ENCODE measurements at places on chromosomes 6 and 20.

GRCh38 chr20:10910535-10911178 is 236.9 kb upstream of the JAG1 start:
- no peak for DNase-seq

- no peak for DNase-seq
These were observed 144.4 kb upstream of the MAN1A1 start for GRCh38 chr6:119493980-119494379.

DNA sequence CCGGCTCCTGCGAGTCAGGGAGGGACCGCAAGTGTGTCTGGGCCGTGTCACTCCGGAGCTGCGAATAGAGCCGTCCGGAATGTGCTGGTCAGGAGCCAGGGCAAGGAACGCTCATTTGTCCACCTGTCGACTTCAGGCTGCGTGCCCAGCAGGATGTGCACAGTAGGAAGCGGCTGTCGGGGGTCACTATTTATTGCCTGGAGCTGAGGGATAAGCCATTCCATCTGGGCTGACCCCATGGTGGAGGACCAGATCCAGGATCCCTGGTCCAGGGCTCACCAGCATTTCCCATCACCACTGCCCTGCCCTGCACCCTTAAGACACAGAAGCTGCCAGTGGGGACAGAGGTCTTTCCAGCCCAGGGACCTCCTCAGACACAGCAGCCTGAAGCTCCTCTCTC is 14.7 kb downstream of the NTSR1 start:
- DNase-seq, result no peak

DNA sequence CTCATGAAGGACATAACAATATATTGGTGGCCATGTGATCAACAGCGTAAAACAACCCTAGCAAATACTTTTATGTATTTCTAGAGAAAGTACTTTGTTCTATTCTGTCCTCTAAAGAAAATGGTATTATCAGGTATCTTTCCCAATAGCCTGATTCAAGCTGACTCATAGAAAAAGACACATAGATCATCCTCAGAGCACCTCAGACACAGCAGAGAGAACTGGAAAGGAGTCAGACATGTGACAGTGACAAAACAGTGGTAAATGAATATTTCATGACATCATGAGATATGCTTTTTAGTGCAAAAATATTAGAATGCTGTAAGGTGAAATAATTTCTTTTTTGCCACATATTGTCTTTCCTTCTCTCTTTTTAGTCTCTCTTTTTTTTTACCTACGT is 1355.0 kb upstream of the MAP3K7 start:
- no peak for DNase-seq

DNA sequence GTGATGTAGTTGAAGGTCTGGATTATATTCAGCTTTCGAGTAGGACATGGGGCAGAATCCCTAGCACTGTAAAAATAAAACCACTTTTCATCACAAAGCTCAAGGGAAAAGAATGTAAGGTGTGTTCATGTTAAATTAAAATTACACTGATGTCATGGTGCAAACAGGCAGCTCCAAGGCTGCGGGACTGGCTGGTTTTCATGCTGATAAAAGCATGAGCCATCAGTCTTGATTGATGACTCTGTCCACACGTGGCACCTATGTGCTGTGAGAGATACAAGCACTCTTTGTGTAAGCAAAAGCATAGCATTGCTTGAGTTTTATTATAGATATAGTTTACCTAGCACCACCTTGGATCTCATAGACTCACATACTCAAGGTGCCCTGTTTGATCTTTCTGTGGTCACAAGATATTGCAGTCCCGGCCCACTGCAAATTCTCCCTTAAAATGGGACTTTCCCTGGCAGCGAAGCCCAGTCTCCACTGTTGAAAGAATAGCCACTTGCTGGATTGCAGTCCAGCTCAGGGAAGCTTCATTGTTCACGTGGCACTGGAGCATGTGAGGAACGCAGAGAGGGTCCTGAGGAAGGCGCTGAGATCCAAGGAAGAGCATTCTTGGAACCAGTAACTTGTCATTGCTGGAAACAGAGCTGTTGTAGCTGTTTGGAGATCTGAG is 90.6 kb downstream of the TIAM2 start:
- no peak for DNase-seq

DNA sequence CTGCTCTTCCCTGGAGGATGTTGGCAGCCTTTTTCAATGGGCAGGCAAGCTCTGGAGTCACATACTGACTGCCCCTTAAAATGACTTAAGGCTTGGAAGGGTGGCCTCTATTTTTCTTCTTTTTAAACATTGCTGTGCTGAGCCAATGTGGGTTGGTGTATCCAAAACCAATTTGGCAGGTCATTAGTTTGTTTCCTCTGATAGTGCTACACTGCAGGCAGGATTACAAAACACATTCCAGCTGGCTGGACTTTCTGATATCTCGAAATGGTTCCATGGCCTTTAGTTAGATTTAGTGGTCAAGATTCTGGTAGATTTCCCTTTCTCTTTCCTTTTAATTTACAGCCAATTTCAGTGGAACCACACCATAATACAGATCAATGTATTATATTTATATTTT is 28.1 kb upstream of the BMP2 start:
- DNase-seq, result no peak

DNA sequence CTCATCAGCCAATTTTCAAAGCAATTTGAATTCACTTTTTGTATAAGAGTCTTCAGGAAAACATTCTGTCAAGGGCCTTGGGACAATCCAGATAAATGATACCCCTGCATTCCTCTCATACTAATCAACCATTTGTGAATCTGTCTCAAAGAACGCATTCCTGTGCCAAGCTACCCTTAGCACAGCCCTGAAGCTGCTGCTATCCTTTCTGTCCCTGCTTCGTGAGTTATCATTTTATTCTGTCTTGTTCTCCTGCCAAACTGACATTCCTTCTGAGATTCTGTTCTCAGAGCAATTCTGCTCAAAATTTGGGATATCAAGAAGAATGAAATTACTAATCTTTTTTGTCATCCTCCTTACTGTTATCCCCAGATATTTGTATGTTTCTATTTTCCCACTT is 213.9 kb upstream of the STXBP5 start:
- no peak for DNase-seq

- no peak for DNase-seq
These were observed 125.6 kb downstream of the TSHZ2 start for GRCh38 chr20:53097791-53098190.

GRCh38 chr6:37260444-37260843 is 2.5 kb upstream of the TMEM217 start:
- DNase-seq, result peak; percentile 27

DNA sequence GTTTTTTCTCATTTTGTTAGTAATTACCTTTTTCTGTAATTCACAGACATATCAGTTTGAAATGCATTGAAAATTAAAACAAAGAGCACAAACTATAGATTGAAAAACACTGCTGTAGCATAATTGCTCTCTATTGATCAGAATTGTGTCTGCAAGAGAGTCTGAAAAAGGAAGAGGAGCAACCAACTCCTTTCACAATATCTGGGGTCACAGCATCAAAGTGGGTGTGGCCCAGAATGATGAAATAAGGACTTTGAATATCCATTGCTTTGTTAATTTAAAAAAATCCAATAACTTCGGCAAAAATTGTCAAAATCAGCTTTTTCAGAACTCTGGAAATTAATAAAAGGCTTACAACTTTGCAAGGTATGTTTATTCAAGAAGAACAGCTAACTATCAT is 99.2 kb downstream of the MYLK4 start:
- DNase-seq, result no peak

DNA sequence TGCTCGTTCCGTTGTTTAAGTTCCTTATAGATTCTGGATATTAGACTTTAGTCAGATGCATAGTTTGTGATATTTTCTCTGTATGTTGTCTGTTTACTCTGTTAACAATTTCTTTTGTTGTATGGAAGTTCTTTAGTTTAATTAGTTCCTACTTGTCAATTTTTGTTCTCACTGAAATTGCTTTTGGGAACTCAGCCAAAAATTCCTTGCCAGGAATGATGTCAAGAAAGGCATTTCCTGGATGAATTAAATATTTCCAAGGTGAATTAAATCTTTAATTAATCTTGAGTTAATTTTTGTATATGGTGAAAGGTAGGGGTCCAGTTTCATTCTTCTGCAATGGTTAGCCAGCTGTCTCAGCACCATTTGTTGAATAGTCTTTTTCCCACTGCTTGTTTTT is 406.2 kb upstream of the NOX3 start:
- no peak for DNase-seq

DNA sequence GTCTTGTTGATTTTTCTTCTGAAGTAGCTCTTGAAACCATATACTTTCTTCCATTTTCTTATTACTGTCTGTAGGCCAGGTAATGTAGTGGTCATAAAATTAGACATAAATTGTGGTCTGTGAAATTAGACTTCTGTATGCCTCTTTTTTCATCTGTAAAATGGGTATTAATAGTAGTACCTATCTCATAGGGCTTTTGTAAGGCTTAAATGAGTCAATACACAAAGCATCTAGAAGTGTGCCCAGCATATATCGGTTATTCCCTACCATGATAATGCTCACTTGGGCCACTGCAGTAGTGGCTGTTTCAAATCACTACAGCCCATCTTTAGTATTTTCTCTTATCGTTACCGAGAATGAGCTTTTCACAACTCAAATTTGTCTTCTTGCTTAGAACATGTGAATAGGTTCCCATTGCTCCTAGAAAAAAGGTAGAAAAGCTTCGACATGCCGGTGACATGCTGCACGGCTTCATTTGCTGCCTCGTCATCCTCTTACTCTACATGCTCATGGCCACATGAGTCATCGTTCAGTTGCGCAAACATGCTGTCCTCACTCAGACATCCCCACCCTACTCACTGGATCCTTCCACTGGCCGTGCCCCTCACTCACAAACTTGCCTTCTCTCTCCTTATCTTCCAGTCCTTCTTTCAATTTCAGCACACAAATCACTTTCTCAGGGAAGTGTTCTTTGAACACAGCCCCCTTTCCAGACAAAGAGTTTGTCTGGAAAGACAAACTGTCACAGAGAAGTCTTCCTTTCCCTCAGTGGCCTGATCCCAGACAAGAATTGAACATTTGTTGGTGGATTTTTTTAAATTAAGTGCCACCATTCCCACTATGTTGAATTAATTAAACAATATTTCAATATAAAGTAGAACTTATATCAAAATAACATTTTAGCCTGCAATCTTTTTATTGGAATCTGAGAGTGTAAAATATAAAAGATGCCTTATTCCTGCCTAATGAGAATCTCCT is 32.2 kb upstream of the ERVFRD-1 start:
- no peak for DNase-seq

GRCh38 chr6:130913120-130913519 is 85.9 kb downstream of the SMLR1 start:
- no peak for DNase-seq

DNA sequence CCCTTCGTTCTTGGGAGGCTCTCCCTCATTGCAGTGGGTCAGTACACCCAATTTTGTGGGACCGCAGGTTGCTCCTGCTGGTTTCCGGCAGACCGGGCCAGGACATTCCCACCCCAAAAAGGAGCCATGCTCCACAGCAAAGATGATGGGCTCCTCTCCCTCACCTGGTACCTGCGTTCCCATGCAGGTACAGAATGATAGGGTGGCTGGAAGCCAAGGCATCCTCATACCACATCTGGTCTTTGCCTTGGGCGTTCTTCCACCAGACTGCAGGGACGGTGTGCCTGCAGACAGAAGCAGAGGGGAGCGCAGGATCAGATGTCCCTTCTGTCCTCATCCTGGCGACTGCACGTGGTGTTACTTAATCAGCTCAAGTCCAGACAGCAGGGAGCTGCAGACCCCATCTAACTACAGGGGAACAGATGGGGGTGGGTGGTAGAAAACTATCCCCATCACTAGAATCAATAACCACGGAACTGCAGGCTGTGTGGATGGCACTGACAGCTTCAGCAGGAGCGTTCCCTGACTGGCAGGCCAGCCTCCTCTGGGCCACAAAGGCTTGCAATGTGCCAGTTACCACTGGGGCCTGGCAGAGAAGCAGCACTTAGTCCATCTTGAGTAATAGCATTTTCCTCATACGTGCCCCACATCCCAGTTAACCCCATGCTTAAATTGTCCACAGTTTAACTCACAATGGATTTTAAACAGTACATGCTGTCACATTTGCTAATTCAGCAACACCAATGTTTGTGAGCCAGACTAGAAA is 70.4 kb downstream of the ABHD12 start:
- no peak for DNase-seq

DNA sequence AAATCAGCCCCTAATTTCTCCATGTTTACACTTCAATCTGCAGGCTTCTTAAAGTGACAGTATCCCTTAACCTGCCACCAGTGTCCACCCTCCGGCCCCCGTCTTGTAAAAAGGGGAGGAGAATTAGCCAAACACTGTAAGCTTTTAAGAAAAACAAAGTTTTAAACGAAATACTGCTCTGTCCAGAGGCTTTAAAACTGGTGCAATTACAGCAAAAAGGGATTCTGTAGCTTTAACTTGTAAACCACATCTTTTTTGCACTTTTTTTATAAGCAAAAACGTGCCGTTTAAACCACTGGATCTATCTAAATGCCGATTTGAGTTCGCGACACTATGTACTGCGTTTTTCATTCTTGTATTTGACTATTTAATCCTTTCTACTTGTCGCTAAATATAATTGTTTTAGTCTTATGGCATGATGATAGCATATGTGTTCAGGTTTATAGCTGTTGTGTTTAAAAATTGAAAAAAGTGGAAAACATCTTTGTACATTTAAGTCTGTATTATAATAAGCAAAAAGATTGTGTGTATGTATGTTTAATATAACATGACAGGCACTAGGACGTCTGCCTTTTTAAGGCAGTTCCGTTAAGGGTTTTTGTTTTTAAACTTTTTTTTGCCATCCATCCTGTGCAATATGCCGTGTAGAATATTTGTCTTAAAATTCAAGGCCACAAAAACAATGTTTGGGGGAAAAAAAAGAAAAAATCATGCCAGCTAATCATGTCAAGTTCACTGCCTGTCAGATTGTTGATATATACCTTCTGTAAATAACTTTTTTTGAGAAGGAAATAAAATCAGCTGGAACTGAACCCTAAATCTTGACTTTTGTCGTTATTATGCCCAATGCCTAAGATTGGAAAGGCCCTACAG is 4.5 kb downstream of the SOX4 start:
- no peak for DNase-seq

GRCh38 chr6:77456531-77457248 is 6.6 kb downstream of the HTR1B start:
- DNase-seq, result no peak

All from stimulated activated CD4-positive, alpha-beta T cell treated with anti-CD3 and anti-CD28 coated beads, Interleukin-2, amount 100 ng/mL, for 24 hours (primary cell).